ENCODE measurements at places on chromosomes 13 and 19.
A peak's percentile ranks its signal among the peaks of the same experiment; 100 is the strongest.

GRCh38 chr19:49829200-49829599 lies 11.1 kb downstream of the MED25 start:
- no peak for DNase-seq

DNA sequence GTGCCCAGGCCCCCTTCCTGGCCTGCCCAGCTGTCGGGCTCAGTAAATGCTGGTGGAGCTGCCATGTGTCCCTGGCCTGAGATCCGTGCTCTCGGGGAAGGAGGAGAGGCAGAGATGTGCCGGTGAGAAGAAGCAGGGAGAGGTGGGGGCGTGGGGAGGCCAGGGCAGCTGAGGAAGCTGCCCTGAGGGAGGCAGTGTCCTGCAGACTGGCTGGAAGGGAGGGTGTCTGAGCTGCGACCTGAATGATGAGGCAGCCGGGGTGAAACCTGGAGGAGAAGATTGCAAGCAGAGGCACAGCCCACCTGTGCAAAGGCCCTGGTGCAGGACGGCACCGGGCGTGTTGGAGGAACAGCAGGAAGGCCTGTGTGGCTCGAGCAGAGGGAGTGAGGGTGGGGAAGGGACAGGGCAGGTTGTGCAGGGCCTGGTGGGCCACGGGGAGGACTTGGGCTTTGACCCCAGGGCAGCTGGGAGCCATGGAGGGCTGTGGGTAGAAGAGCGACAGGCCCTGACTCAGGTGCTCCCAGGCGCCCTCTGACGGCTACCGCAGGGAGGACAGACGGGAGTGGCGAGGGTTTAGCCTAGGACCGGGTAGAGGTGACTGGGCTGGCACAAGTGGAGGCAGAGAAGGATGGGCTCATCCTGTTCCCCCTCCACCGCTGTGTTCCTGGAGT lies 14.0 kb upstream of the CELF5 start:
- peak; percentile 61 for DNase-seq

DNA sequence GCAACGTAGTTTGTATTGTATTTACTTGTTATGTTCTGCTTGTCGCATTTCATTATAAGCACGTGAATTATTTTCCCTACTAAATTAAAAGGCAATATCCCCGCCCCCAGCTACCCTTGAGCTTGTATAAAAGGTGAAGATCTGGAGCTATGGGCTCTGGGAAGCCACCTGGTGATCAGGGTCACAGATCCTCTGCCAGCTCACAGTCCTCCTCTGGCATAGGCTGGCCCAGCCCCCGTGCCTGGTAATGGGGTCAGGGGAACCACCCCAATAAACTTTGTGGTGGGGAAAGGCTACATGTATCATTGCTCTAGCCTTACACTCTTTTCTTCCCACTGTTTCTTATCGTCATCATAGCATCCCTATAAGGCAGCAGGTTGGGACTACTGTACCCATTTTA lies 190.2 kb upstream of the TSHZ3 start:
- no peak for DNase-seq

DNA sequence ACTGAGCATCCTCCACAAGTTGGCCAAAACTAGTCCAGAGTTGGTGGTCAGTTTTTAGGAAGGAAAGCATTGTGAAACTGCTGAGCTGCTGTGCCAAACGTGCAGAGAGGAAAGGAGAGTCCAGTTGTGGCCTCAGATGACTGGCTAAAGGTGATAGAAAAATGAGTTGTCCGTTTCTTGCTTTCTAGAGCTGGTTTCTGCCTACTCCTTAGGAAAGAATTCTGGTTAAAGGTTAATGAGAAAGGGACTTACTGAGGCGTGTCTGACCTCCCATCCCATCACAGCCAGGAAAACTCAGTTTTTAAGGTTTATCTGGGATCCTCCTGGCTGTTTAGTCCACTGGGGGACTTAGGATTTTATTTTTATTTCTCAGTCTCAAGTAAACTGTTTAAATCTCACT lies 1186.3 kb downstream of the UQCRFS1 start:
- DNase-seq: no peak

DNA sequence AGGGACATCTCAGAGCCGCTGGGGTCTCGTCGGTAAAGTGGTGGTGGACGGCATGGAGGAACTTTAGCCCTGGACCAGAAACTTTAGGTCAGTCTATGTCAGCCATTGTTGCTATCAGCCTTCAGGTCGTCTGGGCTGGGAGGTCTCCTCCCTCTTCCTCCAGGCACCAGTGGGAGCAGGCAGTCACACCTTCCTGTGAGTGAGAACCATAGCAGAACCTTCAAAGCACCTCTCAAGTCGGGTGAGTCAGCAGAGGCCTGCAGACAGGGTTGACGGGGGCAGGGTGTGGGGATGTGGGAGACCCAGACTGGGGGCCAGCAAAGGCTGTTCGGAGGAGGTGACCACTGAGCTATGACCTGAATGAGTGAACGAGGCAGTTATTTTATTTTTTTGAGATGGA lies 15.4 kb upstream of the SBNO2 start:
- peak; percentile 2 for DNase-seq

DNA sequence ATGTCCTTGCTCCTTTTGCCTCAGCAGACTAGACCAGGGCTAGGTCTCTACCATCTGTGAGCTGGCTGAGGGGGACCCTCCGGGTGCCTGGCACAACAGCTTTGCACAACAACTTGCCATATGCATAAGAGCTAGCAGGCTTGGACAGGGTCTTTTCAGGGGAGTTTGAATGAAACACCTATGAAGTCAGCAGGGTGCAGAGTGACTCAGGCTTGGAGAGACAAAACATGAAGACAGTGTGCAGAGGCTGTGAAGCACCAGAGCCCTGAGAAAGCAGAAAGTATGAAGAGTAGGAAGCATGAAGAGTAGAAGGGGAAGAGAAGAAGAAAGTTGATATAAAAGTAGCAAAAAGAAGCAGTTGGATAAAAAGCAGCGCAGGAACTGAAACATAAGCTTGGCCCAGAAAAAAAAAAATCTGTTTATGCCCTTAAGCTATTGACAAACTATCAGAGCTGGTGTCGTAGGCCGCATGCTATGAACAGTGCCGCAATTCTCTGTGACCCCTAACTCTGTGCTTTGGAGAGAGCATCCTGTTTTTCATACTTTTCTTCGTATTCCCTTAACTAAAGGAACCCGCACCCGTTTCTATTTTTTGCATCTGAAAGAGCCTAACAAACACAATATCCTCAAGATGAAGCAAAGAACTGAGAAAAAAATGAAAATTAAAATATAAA lies 52.7 kb upstream of the FAM216B start:
- no peak for DNase-seq

Measured in neural progenitor cell (in vitro differentiated cells).